ENCODE measurements at places on chromosomes 4 and X. TPM values are rescaled to one million over a fixed set of nuclear protein-coding genes. Genes with fewer than 3 reads are reported as not detected.

DNA sequence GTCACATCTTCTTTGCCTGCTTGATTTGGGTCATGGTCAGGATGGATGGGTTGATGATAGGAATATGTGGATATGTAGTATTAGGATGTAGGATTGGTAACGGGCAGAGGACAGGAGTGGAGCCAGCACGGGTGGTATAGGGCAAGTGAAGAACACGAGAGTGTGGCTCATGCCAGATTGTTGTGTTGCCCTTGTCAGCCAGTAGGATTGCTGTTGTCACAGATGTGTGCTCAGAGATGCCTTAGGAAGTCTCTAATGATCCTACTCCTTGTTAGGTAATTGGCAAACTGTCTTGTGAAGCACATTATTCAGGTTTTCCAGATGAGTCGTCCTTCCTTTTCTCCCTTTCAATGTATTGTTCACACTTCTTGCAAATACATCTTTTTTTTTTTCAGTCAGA, 5.5 kb downstream of the ATP10D start:
- DNase-seq, result no peak

DNA sequence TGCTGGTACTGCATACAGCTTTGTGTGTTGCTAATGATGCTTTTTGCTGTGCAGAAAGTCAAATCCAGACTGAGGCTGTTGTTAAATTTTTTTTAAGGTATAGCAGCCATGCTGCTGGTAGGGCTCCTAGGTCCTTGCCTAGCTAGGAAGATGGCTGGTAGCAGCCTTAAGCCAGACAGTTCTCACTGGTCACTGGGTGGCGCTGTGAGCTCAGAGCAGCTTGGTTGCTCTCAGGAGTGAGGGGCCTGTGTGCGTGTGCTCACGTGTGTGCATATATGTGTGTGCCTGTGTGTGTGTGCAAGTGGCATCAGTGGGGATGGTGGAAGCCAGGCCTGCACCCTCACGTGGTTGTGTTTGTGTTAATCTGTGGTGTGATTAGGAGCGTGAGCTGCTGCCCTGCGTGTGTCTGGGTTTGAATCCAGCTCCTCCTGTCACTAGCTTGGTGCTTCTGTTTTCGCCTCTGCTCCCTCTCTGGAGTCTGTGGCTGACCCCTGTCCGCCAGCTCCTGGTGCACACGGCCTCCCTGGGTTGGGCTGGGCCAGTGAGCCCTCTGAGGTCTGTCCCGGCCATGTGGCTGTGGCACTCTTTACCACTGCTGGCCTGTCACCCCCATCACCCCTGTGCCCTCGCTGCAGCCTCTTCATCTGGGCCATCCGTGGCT, 46.1 kb downstream of the SORCS2 start:
- DNase-seq, result no peak

- no peak for DNase-seq
Measured at GRCh38 chr4:69489856-69490255, 5.8 kb downstream of the UGT2B4 start.

Gene XK
- under 0.01 TPM for total RNA-seq

Gene TRMT2B
- total RNA-seq, result 13.4 TPM

GRCh38 chrX:54446084-54446483, 5.9 kb downstream of the TSR2 start:
- DNase-seq, result no peak

DNA sequence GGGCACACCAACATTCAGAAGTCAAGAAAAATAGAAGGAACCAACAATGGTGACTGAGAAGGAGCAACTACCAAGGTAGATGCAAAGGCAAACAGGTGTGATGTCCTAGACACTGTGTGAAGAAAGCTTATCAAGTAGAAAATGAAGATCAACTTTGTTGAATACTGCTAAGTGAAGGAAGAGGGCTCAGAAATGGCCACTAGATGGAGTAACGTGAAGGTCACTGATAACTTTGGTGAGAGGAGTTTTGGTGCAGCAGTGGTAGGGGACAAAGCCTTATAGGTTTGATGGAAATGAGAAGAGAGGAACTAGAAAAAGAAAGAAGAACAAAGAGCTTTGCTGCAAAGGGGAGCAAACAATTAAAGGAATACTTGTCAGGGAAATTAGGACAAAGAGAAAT, 23.5 kb downstream of the OTC start:
- DNase-seq, result no peak

DNA sequence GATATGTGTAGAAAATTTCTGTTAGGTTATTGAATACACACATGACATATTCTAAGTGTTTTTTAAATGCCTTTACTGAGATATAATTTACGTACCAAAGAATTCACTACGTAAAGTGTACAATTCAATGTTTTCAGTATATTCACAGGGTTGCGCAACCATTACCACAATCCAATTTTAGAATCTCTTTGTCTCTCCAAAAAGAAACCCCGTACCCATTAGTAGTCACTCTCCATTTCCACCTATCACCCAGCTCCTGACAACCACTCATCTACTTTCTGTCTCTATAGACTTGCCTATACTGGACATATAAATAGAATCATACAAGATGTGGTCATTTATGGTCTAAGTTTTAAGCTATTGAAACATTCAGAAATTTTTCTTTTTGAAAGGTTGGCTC, 53.0 kb upstream of the FBXW7 start:
- DNase-seq, result no peak

- no peak for DNase-seq
Measured at GRCh38 chr4:141142423-141142822, 9.2 kb upstream of the RNF150 start.

GRCh38 chr4:108072300-108072699, 82.6 kb downstream of the HADH start:
- DNase-seq, result no peak

GRCh38 chrX:103883533-103883932, 51.5 kb upstream of the RAB9B start:
- DNase-seq, result no peak

DNA sequence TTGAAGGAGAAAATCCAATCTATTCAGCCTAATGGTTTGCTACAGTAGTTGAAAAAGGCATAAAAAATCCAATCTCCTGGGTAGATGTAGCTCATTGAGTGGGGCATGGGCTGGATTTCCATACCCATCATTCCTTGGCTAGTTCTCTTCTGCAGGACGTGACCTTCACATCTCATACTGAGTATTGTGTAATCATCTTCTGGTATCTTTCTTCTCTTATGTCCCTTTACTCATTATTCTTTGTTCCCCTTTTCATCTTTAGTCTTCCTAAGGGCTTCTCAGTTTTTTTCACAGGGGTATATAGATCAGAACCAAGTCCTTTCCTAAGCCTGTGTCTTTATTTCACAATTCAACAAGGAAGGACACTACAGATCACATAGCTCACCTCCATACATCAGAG, 727.6 kb upstream of the MAGEB2 start:
- no peak for DNase-seq

DNA sequence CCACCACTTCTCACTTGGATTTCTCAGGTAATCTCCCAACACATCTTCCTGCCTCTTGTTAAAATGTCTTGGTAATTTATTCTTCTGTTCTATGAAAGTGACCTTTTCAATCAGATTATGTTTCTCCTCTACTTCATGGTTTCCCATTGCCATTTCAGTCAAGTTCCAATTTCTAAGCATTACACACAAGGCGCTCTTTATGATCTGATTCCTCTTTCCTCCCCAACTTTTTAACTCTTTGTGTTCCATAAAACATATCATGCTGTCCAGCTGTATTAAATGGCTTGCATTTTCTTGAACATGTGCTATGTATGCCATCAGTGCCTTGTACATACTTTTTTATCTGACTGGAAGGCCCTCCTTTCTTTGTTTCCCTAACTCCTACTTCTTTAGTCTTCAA, 13.1 kb upstream of the ART3 start:
- DNase-seq, result no peak

- no peak for DNase-seq
Measured at GRCh38 chrX:153400146-153401132, 711 bp downstream of the PNMA6E start.

Gene MAGED4B
- 35.5 TPM for total RNA-seq

DNA sequence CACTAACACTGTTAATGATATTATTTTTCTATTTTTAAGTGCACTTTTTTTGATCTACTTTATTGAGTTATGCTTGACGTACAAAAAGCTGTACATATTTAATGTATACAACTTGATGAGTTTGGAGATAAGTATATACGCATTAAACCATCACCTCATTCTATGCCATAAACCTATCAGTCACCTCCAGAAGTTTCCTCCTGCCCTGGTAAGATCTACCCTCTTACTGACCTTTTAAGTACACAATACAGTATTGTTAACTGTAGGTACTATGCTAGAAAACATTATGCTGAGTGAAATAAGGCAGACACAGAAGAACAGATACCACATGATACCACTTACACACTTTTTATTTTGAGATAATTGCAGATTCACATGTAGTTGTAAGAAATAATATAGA, 36.9 kb downstream of the INTS6L start:
- DNase-seq, result no peak
